Activated CD4-positive, alpha-beta memory T cell treated with anti-CD3 and anti-CD28 coated beads, Interleukin-2, amount 10 ng/mL, durations not matched to agents 7 days and 5 days (primary cell): ENCODE measurements at places on chromosomes 12 and 14.

DNA sequence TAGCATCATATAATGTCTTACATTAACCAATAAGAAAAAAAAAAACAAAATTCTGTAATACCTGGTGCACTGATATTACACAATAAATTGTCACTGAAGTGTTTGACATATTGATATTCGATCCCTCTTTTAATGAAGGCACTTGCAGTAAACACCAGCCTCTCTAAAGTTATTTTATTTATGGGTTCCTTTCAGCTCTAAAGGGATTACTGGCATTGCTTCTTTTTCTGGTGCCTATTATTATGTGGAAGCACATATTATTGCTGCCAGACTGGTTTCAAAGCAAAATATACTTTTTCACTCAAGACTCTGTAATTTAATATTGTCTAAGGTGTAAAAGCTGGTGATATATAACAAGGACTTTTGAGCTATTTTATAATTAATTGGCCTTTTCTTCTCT lies 1090.5 kb downstream of the TRHDE start:
- no peak overlapping the region for H3K27ac ChIP-seq
- no peaks in the 10 kb centered on the region for H3K4me1 ChIP-seq
- H3K36me3 ChIP-seq, result no peaks in the 10 kb centered on the region
- H3K27me3 ChIP-seq, result no peaks in the 10 kb centered on the region
- H3K4me3 ChIP-seq, result no peak overlapping the region

DNA sequence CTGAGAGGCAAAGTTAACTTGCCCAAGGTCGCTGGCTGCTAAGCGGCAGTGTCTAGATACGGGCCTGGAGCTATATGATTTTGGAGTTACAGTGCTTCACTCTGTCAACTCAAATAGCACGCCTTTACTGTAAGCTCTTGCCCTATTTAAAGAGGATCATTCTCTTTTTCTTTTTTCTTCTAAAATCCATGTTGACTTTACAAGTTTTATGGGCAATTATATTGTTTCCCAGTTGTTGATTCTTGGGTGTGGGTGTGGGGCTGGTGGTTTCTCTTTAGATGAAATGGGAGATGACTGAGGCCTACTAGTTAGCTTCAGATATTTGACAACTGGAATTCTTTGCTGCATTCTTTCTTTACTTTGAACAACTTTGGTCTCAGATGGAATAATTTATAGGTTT lies 70.7 kb downstream of the C12orf75 start:
- DNase-seq, result no peak
- no peaks in the 10 kb centered on the region for H3K4me1 ChIP-seq
- H3K27ac ChIP-seq, result no peak overlapping the region
- H3K27me3 ChIP-seq, result no peaks in the 10 kb centered on the region
- peaks cover 48% of the 10 kb centered on the region for H3K36me3 ChIP-seq
- H3K4me3 ChIP-seq, result no peak overlapping the region

- H3K4me1 ChIP-seq, result peaks cover 9% of the 10 kb centered on the region
- H3K36me3 ChIP-seq, result no peaks in the 10 kb centered on the region
- no peak overlapping the region for H3K4me3 ChIP-seq
- H3K27me3 ChIP-seq, result peaks cover 31% of the 10 kb centered on the region
- DNase-seq, result no peak
Observed at GRCh38 chr12:3061501-3062215, 15.5 kb upstream of the TSPAN9 start.

- no peak overlapping the region for H3K27ac ChIP-seq
- H3K4me3 ChIP-seq, result peak overlapping the region; percentile 53
- no peak for DNase-seq
- peaks cover 33% of the 10 kb centered on the region for H3K4me1 ChIP-seq
- peaks cover 13% of the 10 kb centered on the region for H3K36me3 ChIP-seq
- no peaks in the 10 kb centered on the region for H3K27me3 ChIP-seq
Observed at GRCh38 chr14:89700801-89701200, 253.7 kb downstream of the EFCAB11 start.

- no peak for DNase-seq
- no peak within 1 kb of the TSS for H3K27ac ChIP-seq
- no peaks in the 10 kb centered on the region for H3K36me3 ChIP-seq
Observed at GRCh38 chr12:108129017-108129812, at the start of gene WSCD2. Gene WSCD2 (plus strand): TSS chr12:108129288. CDS start chr12:108195833, 66,545 bp downstream.

GRCh38 chr14:30573226-30573814 lies 14.4 kb downstream of the G2E3 start:
- H3K27me3 ChIP-seq, result no peaks in the 10 kb centered on the region
- peaks cover 35% of the 10 kb centered on the region for H3K4me1 ChIP-seq
- peaks cover 50% of the 10 kb centered on the region for H3K36me3 ChIP-seq
- H3K4me3 ChIP-seq, result no peak overlapping the region
- no peak overlapping the region for H3K27ac ChIP-seq

GRCh38 chr12:49784756-49785409 lies 43.3 kb downstream of the NCKAP5L start:
- H3K36me3 ChIP-seq, result no peaks in the 10 kb centered on the region
- H3K4me3 ChIP-seq, result no peak overlapping the region
- peaks cover 41% of the 10 kb centered on the region for H3K27me3 ChIP-seq
- no peaks in the 10 kb centered on the region for H3K4me1 ChIP-seq

DNA sequence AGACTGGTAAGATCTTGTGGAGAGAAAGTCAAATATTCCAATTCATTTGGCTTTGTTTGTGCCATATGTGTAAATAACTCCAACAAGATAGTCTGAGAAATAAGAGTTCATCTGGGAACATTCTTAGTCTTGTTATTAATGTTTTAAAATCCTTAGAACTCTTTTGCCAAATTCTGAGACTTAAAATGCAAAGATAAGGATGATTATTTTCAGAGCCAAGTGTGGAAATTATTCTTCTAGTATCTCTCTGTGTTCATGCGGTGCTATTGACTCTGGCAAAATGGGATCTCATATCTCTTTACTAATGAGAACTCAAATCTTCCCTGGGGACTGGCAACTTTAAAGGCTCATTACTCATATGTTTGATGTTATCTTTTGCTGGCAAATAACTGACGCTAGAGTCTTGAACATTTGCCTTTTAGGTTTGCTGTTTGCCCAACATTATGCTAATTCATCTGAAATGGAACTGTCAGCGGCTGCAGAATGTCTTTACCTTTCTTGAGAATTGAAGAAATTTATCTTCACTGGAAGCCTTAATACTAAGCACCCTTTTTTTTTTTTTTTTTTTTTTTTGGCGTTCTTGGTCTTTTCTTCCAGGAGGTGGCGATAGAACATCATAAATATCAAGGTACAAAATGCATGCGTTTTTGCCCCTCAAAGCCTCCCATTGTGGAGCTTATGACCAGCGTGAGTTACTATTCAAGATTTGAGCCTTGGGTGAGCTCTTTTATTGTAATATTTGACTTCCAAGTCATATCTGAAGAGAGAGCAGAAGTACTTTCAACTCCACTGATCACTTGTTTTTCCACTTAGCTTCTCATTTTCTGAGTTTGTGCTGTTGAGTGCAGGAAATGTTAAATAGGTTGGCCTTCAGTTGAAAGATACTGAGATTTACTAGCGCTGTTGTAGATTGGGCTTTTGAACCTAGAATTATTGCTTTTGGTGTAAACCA lies 86.5 kb downstream of the CAND1 start:
- no peak for DNase-seq
- no peak overlapping the region for H3K27ac ChIP-seq
- H3K4me3 ChIP-seq, result no peak overlapping the region
- H3K36me3 ChIP-seq, result no peaks in the 10 kb centered on the region

GRCh38 chr14:23665302-23666016 lies 29.3 kb downstream of the DHRS2 start:
- H3K27ac ChIP-seq, result no peak overlapping the region
- no peak for DNase-seq
- H3K27me3 ChIP-seq, result peaks cover 7% of the 10 kb centered on the region
- no peaks in the 10 kb centered on the region for H3K4me1 ChIP-seq
- H3K4me3 ChIP-seq, result no peak overlapping the region

GRCh38 chr12:65335021-65335714 lies 56.7 kb downstream of the MSRB3 start:
- no peak for DNase-seq
- no peaks in the 10 kb centered on the region for H3K36me3 ChIP-seq
- H3K4me1 ChIP-seq, result no peaks in the 10 kb centered on the region
- H3K27me3 ChIP-seq, result peaks cover 7% of the 10 kb centered on the region
- no peak overlapping the region for H3K27ac ChIP-seq
- no peak overlapping the region for H3K4me3 ChIP-seq

GRCh38 chr12:124661341-124661740 lies 93.9 kb upstream of the NCOR2 start:
- no peak for DNase-seq
- no peak overlapping the region for H3K27ac ChIP-seq
- H3K36me3 ChIP-seq, result no peaks in the 10 kb centered on the region
- peaks cover 6% of the 10 kb centered on the region for H3K27me3 ChIP-seq
- no peaks in the 10 kb centered on the region for H3K4me1 ChIP-seq

- no peak overlapping the region for H3K4me3 ChIP-seq
- H3K27ac ChIP-seq, result no peak overlapping the region
- no peaks in the 10 kb centered on the region for H3K27me3 ChIP-seq
Observed at GRCh38 chr12:29944269-29945000, 160.7 kb upstream of the TMTC1 start.

DNA sequence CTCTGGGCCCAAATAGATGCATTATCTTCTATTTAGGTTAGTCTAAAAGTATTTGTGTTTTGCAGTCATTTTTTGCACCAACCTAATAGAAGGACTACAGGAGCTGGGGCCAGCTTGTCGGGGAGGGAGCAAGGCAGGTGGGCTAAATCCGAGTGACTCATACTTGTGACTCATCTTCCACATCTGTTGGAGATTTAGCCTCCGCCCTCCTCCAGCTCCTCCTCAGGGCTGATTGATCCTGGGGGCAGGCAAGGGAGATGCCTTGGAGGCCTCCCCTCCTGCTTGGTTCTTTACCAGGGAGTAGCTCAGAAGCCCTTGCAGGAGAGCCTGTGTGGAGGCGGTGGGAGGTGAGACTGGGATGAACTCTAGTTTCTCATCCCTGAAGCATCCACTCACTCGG lies 27.9 kb downstream of the RHOF start:
- DNase-seq, result no peak
- H3K27me3 ChIP-seq, result no peaks in the 10 kb centered on the region
- no peaks in the 10 kb centered on the region for H3K4me1 ChIP-seq
- H3K4me3 ChIP-seq, result no peak overlapping the region

DNA sequence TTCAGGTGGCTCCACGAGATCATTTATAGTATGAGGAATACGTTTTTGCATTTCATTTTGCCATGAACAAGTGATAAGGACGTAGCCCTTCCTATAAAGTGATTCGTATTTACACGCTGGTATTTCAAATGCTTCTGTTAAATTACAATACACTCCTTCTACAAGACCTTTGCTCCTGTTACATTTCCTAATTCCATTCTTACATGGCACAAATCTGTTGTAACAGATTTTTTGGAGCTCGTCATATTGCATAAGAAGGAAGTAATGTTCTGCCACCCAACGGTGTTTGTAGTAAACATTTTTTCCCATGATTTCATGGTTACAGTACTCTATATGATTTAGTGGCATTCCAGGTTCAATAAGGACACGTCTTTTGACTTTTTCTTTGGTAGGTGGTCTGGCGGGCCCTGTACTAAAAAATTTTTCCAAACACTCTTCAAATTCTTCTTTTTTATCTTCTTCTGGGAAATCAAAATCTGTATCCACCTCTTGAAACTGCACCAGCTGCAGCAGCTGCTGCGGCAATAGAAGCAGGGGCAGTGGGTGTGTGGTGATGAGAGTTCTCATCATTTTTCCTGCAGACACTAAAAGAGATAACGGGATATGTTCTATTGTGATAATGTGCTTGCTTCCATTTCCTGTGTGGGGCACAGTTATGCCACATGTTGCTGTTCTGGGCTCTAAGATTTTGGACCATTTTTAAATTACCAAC lies 4.2 kb downstream of the RNASE9 start:
- peaks cover 4% of the 10 kb centered on the region for H3K27me3 ChIP-seq
- DNase-seq, result no peak
- H3K27ac ChIP-seq, result no peak overlapping the region
- no peaks in the 10 kb centered on the region for H3K4me1 ChIP-seq

DNA sequence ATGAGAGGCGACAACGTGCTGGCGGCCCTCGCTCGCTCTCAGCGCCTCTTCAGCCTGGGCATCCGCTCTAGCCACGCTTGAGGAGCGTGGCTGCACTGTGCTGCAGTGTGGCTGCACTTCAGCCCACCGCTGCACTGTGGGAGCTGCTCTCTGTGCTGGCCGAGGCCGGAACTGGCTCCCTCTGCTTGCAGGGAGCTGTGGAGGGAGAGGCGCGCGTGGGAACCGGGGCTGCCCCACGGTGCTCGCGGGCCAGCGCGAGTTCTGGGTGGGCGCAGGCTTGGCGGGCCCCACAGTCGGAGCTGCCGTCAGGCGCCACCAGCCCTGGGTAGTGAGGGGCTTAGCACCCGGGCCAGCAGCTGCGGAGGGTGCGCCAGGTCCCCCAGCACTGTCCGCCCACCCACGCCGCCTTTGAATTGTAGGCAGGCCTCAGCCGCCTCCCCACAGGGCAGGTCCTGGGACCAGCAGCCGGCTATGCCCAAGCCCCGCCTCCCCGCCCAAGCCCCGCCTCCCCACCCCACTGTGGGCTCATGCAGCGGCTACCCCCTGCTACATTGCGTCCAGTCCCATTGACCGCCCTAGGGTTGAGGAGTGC lies 974.2 kb downstream of the FSCB start:
- H3K27ac ChIP-seq, result no peak overlapping the region
- H3K4me3 ChIP-seq, result no peak overlapping the region
- DNase-seq, result no peak
- H3K4me1 ChIP-seq, result no peaks in the 10 kb centered on the region

DNA sequence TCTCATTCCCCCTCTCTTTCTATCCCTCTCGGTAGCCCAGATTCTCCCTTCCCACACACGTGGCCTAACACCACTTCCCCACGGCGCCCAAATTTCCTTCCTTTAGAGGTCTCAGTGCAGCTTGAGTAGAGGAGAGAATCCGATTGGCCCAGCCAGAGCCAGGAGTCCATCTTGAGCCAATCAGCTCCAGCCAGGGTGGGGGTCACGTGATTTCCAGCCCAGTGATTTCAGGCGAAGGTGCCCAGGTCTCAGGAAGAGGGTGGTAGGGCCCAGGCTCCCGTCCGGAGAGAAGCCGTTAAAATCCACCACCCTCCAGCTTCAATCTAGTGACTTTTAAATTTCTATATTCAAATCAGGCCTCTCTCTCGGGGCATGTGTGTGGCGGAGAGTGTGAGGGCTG lies 45.2 kb upstream of the MYL2 start:
- no peaks in the 10 kb centered on the region for H3K36me3 ChIP-seq
- H3K27me3 ChIP-seq, result peaks cover 10% of the 10 kb centered on the region
- no peak for DNase-seq
- H3K27ac ChIP-seq, result no peak overlapping the region

GRCh38 chr14:34538871-34539406 lies 562 bp downstream of the EAPP start:
- peak overlapping the region; percentile 95 for H3K4me3 ChIP-seq
- H3K36me3 ChIP-seq, result peaks cover 15% of the 10 kb centered on the region
- peaks cover 38% of the 10 kb centered on the region for H3K4me1 ChIP-seq
- H3K27me3 ChIP-seq, result no peaks in the 10 kb centered on the region
- H3K27ac ChIP-seq, result peak overlapping the region; percentile 93

- H3K4me1 ChIP-seq, result no peaks in the 10 kb centered on the region
- no peak for DNase-seq
- no peak overlapping the region for H3K27ac ChIP-seq
- H3K27me3 ChIP-seq, result no peaks in the 10 kb centered on the region
- H3K4me3 ChIP-seq, result no peak overlapping the region
- no peaks in the 10 kb centered on the region for H3K36me3 ChIP-seq
Observed at GRCh38 chr14:39576736-39577135, 144.5 kb upstream of the FBXO33 start.
